ENCODE measurements at places on chromosomes 11 and 22. TPM values are rescaled to one million over a fixed set of nuclear protein-coding genes. Genes with fewer than 3 reads are reported as not detected.

- H3K27ac ChIP-seq: no peak within 1 kb of the TSS
- no peak within 1 kb of the TSS for H3K4me3 ChIP-seq
- DNase-seq: no peak
- no peaks in the 10 kb centered on the region for H3K4me1 ChIP-seq
- H3K27me3 ChIP-seq: no peaks in the 10 kb centered on the region
- H3K36me3 ChIP-seq: no peaks in the 10 kb centered on the region
These were observed at the start of gene SLC22A24 for GRCh38 chr11:63144121-63144520. TSS of gene SLC22A24 (minus strand) at chr11:63144221. CDS start at chr11:63143779, 442 bp downstream.

Gene TRIM48
- total RNA-seq: not detected

DNA sequence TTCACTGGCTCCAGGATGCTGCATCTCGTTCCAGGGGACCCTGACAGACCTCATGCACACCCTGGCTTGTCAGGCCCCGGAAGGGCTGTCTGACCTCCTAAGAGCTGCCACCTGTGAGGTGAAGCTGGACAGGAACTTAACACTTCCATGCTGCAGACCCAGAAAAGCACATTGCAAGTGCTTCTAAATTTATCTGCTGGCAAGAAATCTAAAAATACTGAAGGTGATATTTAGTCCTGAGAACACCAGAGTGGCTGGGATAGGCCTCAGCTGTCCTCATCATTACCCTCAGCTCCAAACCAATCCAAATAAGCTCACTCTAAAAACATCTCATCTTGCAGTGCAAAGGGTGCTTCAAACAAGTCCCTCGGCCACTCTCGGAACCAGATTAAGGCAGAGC is 46.7 kb downstream of the ABTB2 start:
- H3K4me1 ChIP-seq: peaks cover 19% of the 10 kb centered on the region
- H3K36me3 ChIP-seq: no peaks in the 10 kb centered on the region
- peak; percentile 23 for DNase-seq
- no peaks in the 10 kb centered on the region for H3K27me3 ChIP-seq
- no peak overlapping the region for H3K4me3 ChIP-seq

DNA sequence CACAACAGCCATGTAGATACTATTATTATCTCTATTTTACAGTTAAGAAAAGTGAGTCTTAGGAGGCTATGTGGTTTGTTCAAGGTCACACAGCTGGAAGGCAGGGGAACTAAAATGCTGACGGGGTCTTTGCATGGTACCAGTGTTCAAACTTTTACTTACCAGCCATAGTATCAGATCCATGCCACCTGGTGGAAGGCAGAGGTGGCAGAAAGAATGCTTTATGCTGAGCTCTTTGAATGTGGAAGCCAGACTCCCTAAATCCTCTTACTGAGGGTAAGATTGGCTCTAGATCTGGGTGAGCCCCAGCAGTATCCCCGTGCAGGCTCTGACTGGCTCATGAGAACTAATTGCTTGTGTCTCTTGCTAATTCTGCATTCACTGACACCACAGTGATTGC is 54.3 kb upstream of the NAV2 start:
- no peak for DNase-seq
- peaks cover 5% of the 10 kb centered on the region for H3K4me1 ChIP-seq
- no peak overlapping the region for H3K4me3 ChIP-seq

Gene MB
- 0.36 TPM for total RNA-seq

Measured in osteoblast (primary cell).